ENCODE measurements at places on chromosomes 2 and 18. TPM values are rescaled to one million over a fixed set of nuclear protein-coding genes. Genes with fewer than 3 reads are reported as not detected.

- H3K4me3 ChIP-seq, result no peak overlapping the region
- H3K27me3 ChIP-seq, result no peaks in the 10 kb centered on the region
Observed at GRCh38 chr2:163713534-163714311, 22.1 kb downstream of the FIGN start.

The RAPGEF4 gene
- total RNA-seq, result not detected

GRCh38 chr18:35804377-35804776, 168.1 kb upstream of the RMP24 start:
- H3K27me3 ChIP-seq, result peaks cover 15% of the 10 kb centered on the region
- H3K4me1 ChIP-seq, result no peaks in the 10 kb centered on the region
- H3K36me3 ChIP-seq, result no peaks in the 10 kb centered on the region
- no peak for DNase-seq
- H3K27ac ChIP-seq, result no peak overlapping the region

GRCh38 chr2:221975151-221975550, 323.6 kb downstream of the PAX3 start:
- no peak for DNase-seq
- H3K27me3 ChIP-seq, result peaks cover 16% of the 10 kb centered on the region
- no peak overlapping the region for H3K4me3 ChIP-seq
- no peak overlapping the region for H3K27ac ChIP-seq

DNA sequence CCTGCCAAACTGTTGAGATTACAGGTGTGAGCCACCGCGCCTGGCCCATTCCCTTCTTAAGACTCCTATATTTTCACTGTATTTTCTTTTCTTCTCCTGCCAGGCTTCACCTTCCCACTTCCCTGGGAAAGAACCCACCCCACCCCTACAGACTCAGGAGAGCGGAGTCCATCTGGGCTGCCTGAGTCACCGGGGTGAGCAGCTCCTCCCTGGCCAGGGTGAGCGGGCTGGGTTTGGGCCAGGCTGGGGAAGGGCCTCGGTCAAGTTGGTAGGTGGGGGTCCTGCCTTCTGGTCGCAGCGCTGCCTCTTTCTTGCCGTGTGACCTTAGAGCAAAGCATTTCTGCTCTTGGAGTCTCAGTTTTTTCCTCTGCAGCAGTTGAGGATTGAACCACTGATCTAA, 2.1 kb upstream of the GAREM2 start:
- DNase-seq, result no peak
- H3K4me3 ChIP-seq, result no peak overlapping the region
- H3K27me3 ChIP-seq, result peaks cover 21% of the 10 kb centered on the region
- no peak overlapping the region for H3K27ac ChIP-seq
- peaks cover 1% of the 10 kb centered on the region for H3K36me3 ChIP-seq

The ZSCAN30 gene
- 17.9 TPM for total RNA-seq

DNA sequence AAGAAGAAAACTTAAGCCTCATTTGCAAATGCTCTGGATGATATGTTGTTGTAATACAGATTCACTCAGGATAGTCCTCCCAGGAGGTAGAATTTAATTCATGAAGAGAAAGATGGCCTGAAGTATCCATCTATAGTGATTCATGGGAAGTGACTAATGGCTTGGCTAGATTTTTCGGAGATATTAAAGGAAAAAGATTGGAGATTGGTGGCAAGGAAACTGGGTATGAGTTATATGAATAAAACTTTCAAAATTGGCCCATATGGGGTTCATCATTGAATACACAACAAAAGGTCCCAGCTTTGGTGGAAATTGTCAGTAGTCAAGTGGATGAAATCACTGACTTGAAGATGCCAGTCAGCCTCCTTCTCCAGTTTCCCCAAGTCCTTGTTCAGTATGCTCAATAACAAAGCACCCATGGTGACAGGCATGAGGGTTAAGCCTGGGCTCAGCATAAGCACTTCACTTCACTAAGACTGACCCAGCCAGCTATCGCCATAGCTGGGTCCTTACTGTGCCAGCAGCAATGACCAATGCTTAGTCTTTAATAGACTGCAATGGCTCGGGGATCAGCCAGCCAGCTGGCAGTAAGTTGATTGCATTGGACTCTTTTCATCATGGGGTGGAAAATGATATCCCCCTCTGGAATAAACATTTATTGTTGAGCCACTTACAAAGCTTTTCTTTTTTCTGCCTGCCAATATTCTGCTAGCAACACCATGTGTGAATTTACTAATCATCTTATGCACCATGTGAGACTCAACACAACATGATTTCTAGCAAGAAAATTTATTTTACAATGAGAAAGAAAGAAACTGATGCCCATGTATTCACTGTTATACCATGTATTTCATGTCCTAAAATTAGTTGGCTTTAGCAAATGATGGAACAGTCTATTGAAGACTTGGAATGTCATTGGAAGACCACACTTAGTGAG, 176.6 kb upstream of the TACR1 start:
- H3K27ac ChIP-seq, result no peak overlapping the region
- no peak for DNase-seq
- peaks cover 1% of the 10 kb centered on the region for H3K36me3 ChIP-seq
- H3K4me1 ChIP-seq, result no peaks in the 10 kb centered on the region
- H3K27me3 ChIP-seq, result peaks cover 7% of the 10 kb centered on the region
- H3K4me3 ChIP-seq, result no peak overlapping the region

The LIMS3 gene
- 3.3 TPM for total RNA-seq

DNA sequence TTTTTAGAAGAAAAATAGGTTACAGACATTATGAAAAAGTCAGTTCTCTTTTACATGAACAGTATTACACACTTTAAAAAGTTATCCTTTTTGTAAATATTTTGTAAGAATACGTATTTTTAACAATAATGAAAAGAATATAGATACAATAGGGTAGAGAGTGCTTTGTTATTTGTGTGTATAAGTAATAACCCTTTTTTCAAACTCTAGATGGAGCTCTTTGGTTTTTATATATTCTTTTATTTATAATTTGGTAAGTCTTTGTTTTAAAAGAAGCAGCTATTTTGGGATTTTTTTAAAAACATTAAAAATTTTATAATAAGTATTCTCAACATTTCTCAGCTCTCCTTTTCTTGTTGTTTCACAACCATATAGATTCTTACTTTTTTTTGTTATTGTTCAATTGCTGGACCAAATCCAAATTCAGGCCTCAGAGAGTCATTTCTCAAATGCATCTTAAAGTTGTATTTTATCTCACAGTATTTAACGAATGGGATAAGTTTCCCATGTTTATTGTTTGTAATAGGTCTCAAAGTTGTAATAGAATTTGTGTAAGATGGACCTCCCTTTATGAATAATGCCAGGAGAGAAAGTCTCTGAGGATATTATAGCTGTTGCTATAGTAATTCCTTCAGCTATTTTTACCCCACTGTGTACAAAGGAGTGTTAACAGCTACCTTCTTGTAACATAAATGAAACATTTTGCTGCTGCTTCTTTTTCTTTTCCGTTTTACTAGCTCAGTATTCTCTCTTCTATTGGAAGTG, 46.4 kb downstream of the ACYP2 start:
- no peaks in the 10 kb centered on the region for H3K27me3 ChIP-seq
- H3K27ac ChIP-seq, result no peak overlapping the region
- H3K36me3 ChIP-seq, result no peaks in the 10 kb centered on the region
- no peak for DNase-seq

DNA sequence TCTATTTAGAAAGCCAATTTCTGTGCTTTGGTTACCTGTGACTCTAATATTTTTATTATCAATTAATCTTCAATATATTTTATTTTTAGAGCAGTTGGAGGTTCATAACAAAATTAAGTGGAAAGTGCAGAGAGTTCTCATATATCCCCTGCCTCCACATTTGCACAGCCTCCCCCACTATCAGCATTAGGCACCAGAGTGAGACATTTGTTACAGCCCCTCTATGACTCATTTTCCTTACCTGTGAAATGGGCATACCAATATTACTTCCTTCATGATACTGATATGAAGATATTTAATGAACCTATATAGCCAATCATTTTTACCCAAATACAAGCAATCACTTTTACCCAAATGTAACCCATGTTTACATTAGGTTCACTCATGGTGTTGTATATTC, 34.0 kb upstream of the CYTIP start:
- DNase-seq, result peak; percentile 29
- H3K36me3 ChIP-seq, result peaks cover 3% of the 10 kb centered on the region
- H3K27ac ChIP-seq, result peak overlapping the region; percentile 95
- H3K4me1 ChIP-seq, result peaks cover 84% of the 10 kb centered on the region

The GREB1 gene
- 0.81 TPM for total RNA-seq

GRCh38 chr2:29010946-29011345, 29.8 kb downstream of the TOGARAM2 start:
- H3K4me1 ChIP-seq, result peaks cover 72% of the 10 kb centered on the region
- H3K27me3 ChIP-seq, result no peaks in the 10 kb centered on the region
- H3K27ac ChIP-seq, result peak overlapping the region; percentile 91
- peak overlapping the region; percentile 56 for H3K4me3 ChIP-seq

DNA sequence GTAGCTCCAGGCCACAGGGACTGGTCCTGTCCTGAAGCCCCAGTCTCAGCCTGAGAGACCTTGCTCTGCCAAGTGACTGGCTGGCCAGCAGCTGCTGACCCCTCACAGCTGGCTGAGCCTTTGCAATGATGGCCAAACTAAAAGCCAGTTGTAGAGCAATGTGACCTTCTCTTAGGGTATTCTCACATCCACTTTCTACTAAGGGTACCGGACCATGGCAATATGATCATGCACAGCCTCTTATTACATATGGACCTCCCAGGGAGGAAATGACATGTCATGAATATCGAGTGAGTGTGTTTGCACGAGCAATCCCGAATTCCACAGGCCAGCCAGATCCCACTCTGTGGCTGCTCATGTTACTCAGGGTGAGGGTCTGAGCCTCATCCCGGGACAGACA, 213.9 kb downstream of the VAPA start:
- DNase-seq, result no peak
- no peak overlapping the region for H3K27ac ChIP-seq
- H3K4me3 ChIP-seq, result no peak overlapping the region
- peaks cover 14% of the 10 kb centered on the region for H3K4me1 ChIP-seq
- H3K36me3 ChIP-seq, result no peaks in the 10 kb centered on the region
- H3K27me3 ChIP-seq, result peaks cover 15% of the 10 kb centered on the region

GRCh38 chr2:202932425-202933138, 20.5 kb downstream of the CARF start:
- DNase-seq, result no peak
- H3K4me1 ChIP-seq, result no peaks in the 10 kb centered on the region
- H3K27me3 ChIP-seq, result no peaks in the 10 kb centered on the region
- no peak overlapping the region for H3K27ac ChIP-seq
- H3K4me3 ChIP-seq, result no peak overlapping the region
- peaks cover 11% of the 10 kb centered on the region for H3K36me3 ChIP-seq

- no peak overlapping the region for H3K4me3 ChIP-seq
- no peaks in the 10 kb centered on the region for H3K4me1 ChIP-seq
- peaks cover 3% of the 10 kb centered on the region for H3K36me3 ChIP-seq
- no peaks in the 10 kb centered on the region for H3K27me3 ChIP-seq
- no peak overlapping the region for H3K27ac ChIP-seq
Observed at GRCh38 chr2:231134910-231135655, 10.2 kb upstream of the HTR2B start.

Measured in activated CD4-positive, alpha-beta memory T cell treated with anti-CD3 and anti-CD28 coated beads for 36 hours (primary cell).